HAP-1 (cell line): ENCODE measurements at places on chromosomes 11 and 22.

DNA sequence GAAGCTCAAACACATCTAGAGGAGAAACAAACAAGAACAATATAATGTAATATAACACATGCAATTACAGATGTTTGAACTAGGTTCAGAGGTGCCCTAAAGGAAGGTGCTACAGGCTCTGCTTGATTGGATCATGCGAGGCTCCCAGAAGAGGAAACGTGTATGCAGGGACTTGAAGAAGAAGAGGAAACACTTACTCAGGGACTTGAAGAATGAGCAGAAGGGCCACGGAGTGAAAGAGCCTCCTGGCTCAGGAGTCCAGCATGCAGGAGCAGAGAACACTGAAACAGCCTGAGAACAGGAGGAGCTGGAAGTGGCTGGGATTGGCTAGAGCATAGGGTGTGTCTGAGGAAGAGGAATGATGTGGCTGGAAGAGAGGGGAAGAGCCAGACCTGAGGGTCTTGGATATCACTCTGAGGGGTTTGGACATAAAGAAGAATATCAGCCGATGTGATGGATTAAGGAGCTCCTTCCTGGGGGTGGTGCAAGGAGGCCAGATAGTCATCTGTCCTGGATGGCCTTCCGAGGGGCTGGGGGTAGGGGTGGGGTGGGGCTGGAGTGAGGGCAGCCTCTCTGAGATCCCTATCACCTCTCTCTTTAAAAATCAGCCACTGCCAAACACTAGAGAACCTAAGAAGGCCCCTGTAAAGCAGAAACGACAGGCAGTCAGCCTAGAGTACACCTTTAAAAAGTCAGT is 16.8 kb downstream of the FZD4 start:
- no peak for DNase-seq

GRCh38 chr11:23948851-23949250 is 548.0 kb upstream of the LUZP2 start:
- DNase-seq: no peak

GRCh38 chr22:32583921-32584335 is 109.3 kb downstream of the FBXO7 start:
- DNase-seq: no peak

- peak; percentile 44 for DNase-seq
Measured at GRCh38 chr11:31764766-31765165, 46.4 kb downstream of the PAX6 start.

DNA sequence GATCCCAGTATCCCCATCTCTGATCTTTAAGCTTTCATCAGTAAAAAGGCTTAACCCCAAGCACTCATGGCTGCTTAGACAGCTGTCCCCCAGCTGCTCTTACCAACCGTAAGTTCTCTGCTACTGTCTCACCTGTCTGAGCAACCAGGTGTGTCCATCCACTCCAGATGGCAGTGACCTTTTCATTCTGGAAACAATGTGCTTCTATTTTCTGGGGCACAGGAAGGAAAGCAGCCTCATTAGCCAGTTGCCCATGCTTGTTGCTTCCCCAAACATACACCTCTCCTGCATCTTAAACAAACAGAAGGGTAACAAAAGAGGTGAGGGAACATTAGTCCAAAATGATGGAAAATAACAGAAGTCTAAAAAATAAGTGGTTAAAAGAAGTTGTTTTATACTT is 24.4 kb downstream of the SERGEF start:
- no peak for DNase-seq

GRCh38 chr11:530960-531831 is 4.2 kb downstream of the HRAS start:
- no peak for DNase-seq
